ENCODE measurements at places on chromosomes 13 and 19.

DNA sequence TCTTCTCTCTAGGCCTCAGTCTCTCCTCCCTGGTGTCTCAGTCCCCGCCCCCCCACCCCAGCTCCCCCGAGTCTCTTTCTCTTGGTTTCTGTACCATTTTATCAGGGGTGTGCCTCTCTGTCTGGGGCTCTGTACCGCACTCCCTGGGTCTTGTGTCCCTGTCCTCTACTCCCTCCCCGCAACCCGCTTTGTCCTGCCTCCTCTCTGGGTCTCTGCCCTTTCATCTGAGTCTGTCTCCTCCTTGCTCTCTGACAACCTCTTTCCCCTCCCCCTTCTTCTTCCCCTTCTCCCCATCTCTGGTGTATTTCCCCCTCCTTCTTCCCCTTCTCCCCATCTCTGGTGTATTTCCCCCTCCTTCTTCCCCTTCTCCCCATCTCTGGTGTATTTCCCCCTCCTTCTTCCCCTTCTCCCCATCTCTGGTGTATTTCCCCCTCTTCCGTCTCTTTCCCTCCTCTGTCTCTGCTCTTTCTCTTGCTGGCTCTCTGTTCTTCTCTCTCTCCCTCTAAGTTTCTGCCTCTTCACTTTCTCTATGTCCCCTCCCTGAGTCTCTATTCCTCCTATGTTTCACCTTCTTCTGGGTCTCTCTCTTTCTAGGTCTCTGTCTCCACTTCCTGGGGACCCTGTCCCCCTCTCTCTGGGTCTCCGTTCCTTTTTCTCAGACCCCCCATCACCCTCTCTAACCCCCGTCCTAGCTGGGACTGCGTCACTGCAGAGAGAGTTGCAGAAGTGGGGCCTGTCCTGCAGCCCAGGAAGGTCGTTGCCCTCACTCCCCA, 2.2 kb upstream of the KCNC3 start:
- no peak for DNase-seq

DNA sequence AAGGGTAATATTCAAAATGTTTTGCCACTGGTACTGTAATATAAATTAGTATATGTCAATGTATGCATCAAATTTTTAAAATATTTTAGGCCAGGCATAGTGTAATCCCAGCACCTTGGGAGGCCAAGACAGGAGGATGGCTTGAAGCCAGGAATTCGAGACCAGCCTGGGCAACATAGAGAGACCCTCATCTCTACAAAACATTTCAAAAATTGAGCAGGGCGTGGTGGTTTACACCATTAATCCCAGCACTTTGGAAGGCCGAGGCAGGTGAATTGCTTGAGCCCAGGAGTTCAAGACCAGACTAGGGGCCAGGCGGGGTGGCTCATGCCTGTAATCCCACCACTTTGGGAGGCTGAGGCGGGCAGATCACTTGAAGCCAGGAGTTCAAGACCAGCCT, 14.1 kb upstream of the STRN4 start:
- no peak for DNase-seq

DNA sequence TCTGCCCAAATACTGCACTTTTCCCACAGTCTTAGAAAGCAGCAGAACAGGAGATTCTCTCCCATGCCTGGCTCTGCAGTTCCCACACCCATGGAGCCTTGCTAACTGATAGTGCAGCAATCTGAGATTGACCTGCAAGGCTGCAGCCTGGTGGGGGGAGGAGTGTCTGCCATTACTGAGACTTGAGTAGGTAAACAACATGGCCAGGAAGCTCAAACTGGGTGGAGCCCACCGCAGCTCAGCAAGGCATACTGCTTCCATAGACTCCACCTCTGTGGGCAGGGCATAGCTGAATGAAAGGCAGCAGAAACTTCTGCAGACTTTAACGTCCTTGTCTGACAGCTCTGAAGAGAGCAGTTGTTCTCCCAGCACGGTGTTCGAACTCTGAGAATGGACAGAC, 358.5 kb upstream of the PCDH9 start:
- DNase-seq: no peak

DNA sequence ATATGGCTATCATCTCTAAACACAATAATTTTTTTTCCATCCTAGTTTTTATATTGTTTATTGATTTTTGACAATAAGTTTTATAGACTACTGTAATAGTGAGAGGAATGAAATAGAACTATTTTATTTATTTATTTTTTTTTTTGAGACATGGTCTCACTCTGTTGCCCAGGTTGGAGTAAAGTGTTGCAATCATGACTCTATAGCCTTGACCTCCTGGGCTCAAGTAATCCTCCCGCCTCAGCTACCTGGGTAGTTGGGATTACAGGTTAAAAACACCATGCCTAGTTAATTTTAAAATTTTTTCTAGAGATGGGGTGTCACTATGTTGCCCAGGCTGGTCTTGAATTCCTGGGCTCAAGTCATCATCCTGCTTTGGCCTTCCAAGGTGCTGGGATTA, 8.5 kb upstream of the ZNF442 start:
- DNase-seq: no peak

DNA sequence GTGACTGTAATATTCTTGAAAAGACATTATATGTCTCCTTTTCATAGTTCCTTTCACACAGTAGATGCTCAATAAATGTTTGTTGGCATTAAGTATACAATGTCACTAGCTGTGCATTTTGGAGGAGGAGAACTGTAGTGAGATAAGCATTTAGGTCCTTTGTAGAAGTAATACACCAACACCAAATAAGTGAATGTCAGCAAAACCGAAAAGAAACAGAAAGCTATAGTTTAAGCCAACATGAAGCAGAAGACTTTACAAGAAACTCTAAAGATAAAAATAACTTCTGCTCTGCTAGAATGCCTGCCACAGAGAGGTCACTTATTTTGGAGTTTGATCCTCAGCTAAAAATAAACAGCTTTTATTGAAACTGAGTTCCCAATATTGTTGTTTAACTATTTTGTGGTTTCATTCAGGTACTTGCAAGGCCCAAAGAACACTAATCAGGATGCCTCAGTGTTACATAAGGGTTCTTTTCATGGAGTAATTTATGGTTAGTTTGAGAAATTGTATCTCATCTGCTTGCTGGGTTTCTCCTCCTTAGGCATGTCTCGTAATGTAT, 86.2 kb downstream of the STARD13 start:
- DNase-seq: no peak

DNA sequence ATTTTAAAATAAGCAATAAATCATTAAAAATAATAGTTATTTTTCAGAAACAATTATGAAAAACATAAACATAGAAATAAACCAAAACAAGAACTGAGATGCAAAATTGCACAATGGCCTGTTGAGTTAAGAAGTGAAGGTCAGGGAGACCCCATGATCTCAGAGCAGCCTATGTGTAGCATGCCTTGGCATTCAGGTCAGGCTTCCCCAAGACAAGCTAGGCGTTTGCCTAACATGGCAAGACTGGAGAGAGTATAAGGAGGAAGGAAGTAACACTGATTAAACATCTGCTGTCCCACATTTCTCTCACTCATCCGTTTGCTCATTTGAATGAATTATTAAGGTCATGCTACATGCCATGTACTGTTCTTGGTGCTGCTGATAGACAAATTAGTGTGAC, 291.8 kb downstream of the TSHZ3 start:
- DNase-seq: no peak

DNA sequence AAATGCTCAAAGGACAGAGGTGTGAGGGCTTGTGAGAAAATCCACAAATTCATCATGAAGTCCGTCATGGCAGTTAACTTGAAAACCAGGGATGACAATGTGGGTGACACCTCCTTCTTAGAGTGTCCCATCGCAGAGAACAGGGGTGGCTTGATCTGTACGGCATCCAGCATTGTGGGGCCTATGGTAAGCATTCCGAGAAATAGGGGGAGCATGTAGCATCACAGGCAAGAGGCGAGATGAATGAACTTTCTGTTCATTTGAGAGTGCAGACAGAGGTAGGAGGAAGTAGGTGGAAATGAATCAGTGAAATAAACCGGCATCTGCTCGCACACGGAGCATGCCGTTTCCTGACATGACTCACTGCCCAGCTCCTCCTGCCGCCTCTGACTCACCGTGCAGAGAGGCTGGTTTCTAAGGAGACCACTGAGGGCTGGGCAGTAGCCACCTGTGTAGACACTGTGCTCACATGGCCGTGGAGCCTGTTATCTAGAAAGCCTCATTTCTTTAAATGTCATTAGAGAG, 339.0 kb downstream of the RFC3 start:
- DNase-seq: peak; percentile 95

GRCh38 chr13:28373810-28374209, 121.1 kb downstream of the FLT1 start:
- DNase-seq: no peak

DNA sequence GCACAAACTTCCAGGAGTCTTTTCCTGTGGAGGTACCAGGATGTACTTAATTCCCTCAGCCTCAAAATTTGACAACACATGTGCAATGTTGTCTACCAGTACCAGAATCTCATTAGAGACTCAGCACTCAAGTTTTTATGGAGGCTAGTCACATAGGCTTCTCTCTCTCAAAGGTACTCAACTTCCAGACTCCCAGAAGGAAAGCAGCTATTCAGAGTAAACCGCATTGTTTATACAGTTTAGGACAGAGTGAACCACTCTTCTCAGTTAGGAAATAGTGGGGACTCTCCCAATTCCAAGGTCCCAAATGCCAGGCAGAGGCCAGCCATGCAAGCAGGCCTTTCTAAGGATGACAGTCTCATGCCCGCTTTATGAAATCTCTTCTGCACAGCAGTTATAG, 8.5 kb upstream of the C1QTNF9B start:
- DNase-seq: no peak

DNA sequence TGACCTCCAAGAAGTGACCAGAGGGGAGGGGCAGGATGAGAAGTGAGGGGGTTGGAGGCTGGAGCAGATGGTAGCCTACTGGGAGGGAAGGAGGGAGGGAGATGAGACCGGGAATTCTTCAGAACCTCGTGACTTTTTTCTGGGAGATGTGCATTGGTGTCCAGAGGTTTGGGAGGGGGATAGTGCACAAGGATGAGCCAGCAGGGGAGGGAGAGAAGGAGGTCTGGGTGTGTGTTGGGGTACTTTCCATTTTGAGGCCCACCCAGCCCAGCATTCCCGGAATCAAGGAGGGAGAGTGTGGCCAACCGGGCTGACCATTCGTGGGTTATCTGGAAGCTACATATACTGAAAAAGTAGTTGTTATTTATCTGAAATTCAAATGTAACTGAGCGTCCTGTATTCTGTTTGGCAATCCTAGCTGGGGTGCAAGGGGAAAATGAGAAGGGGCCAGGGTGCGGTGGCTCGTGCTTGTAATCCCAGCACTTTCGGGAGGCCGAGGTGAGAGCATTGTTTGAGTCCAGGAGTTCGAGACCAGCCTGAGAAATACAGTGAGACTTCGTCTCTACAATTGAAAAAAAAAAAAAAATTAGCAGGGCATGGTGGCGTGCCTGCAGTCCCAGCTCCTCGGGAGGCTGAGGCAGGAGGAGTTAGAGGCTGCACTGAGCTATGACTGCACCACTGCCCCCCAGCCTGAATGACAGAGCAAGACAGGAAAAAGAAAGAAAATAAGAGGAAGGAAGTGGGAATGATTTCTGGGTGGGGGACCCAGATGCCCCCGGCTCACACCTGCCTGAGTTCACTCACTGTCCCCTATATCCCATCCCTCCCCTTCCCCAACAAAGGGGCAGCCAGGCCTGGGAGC, 4.4 kb upstream of the C3 start:
- DNase-seq: no peak

DNA sequence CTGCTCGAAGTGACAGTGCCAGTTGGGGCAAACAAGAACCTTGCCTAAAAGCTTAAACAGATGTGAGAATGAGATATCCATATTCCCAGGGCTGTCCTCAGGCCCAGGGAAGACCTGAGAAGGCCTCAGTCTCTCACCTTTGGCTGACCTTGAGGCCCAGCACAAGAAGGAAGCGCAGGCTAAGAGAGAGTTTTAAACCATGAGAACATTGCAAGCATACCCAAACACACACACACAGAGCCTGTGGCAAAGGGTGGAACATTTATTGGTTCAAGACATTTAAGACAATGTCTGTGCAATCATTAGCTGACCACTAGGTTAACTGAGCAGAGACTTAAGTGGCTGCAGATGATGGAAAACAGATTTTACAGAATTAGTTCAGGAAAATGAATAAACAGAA, 248.2 kb downstream of the NBEA start:
- DNase-seq: no peak

DNA sequence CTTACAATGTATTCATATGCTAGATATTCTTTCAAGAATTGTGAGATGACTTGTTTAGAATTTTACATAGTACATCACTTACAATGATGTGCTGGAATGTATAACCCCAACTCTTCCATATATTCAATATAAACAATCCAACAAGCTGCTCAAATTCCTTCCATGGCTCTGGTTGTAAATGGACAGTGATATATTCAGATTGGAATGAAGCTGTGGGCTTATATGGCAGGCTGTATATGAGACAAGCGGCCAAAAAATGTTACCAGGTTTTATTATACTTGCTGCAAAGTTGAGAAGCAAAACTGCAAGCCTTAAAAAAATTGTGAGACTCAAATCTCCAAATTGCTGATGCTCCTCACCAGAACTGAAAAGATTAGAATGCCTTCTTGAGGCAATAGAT, 83.6 kb upstream of the KLF12 start:
- peak; percentile 97 for DNase-seq

DNA sequence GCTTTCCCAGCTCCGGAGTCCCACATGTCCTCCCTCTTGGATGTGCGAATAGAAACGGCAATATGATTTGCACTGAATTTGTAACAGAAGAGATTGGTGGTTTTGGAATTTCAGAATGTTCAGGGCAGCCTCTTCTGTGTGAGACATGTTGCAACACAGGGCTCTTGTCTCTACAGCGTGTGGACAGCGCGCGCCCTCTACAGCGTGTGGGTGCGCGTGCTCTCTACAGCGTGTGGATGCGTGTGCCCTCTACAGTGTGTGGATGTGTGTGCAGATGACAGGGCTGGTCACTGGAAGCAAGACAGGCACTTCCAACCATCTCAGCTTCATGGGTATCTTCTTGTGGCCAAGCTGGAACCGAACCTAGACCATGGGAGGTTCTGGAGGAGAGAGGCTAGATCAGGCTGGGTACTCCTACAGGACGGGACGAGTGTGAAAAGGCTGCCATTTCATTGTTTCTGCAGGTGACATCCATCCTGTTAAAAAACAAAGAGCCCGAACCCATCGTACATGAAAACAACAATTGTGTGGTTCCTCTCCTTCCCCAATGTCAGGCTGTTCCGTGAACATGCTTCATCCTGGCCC, 78.4 kb downstream of the TEX29 start:
- no peak for DNase-seq

DNA sequence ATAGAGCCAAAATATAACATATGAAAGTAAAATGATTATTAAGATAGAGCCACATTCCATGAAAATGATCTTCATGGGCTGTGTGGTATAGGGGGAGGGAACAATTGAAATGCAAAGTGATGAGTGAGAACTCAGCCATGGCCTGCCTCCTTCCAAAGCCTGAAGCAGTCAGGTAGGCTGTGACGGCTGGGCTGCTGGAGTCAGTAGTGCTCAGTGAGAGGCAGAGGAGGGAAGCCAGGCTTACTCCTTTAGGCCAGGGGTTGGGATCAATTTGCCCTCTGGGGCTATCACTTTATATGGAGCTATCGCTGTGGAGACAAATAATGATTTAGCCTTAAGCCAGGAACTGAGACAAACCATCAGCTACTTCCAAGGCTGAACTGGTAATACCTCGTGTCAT, 654.9 kb downstream of the FGF9 start:
- no peak for DNase-seq

GRCh38 chr13:108595436-108596274, 33.8 kb upstream of the MYO16 start:
- no peak for DNase-seq

- peak; percentile 52 for DNase-seq
These were observed 487.6 kb downstream of the GPC6 start for GRCh38 chr13:93714171-93714570.
